ENCODE measurements at places on chromosomes 6 and 20.

DNA sequence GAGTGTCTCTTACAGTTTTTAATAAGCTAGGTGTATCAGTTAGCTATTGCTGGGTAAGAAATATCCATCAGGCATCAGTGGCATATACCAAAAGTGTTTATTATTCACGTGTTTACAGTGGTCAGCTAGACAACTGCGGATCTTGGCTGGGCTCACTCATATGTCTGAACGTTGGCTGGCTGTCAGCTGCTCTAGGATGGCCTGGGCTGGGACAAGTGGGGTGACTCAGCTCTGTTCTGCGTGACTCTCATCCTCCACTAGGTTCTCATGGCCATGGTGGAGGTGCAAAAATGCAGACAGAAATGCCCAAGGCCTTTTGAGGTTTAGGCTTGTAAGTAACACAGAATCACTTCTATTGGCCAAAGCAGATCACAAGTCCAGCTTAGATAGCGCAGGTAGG is 22.0 kb downstream of the ZNF341 start:
- no peak for DNase-seq

- DNase-seq, result no peak
These were observed 67.2 kb upstream of the TNFRSF21 start for GRCh38 chr6:47376930-47377329.

DNA sequence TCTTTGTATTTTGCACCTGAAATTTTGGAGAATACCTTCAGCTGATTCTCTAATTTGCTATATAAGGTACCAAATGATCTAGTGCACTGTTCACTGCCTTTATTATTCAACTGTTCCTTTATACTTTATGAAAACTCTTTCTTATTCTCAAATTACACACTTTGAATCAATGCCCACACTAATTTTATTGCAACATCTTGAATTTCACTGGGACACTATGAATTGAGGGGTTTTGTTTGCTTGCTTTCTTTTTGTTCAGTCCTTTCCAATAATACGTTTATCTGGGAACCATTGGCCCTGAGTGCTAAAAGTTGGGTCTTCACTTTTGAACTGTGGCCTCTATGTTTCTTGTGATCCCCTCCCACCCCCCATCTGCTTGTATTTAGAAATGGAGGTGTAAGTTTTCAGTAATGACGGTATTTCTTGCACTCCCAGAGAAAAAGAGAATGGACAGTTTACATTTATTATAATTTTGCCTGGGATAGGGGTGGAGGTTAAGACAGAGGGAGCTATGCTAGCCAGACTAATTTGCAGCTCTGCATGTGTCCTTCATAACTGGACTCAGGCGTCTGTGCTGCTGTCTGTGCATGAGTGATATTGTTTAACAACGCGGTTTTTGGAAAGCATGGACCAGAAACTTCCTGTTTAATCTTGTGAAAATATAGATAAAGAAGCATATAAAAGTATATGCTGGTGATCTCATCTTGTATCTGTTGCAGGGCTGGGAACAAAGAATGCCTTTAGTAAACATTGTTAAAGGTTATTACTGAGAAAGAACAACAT is 98.1 kb downstream of the DNAH8 start:
- no peak for DNase-seq

DNA sequence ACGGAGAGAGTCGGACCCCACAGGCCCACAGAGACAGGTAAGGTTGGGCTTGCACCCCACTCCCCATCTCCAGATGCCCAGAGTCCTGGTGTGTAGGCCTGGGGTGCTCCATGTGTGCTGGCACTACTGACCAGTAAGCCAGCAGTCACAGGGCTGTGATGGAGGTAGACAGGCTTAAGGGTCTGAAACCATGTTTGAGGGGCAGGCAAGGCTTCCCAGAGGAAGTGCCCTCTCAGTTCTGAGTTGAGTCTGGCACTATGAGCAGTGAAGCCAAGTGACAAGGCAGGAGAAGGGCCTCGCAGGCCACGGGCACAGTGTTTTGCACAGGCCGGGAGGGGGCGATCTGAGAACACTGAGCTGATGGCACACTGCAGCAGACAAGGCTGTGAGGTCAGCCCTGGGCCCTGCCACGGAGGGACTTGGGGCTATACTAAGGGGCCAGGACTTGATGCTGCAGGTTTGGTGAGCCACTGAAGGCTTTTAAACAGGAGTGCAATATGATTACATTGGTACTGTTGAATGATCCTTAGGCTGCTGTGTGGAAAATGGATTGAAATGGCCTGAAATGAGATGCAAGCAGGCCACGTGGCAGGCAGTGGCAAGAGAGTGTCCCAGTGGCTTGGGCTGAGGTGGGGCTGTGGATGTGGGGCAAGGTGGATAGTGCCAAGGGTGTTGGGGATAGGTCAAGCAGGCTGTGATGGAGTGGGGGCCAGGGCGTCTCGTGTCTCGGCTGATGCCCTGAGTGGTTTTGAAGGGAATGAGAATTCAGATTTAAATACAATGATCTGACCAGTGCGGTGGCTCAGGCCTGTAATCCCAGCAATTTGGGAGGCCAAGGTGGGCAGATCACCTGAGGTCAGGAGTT is 20.3 kb downstream of the TTBK1 start:
- DNase-seq, result peak; percentile 36

DNA sequence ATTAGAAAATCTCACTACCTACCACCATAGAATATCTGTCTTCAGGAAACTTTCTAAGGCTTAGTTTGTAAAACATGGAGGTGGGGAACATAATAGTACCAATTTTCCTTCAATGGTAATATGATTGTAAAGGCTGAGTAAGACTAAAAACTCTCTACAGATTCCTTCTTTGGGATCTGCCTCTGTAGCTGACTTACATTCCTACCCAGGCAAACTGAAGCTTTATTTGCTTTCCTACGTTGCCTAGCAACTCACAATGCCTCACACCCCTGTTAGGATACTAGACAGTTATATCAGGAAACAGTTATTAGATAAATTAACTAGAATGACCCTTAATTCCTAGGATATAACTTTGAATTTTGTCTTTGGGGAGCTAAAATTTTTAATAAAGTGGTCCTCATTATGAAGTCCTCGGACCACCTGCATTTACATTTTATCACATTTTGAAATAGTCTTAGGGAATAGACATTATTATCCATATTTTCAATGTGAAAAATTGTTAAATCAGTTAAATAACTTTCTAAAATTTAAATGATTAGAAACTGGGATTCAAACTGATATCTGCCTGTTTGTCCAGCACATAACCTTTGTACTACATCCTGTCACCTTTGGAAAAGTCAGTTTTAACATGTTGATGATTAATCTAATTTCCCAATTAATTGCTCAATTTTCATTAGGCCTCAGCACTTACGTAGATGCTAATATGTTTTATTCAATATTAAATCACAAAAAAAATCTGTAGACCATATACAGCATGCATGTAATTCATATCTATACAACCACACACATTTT is 591.4 kb downstream of the RNF144B start:
- no peak for DNase-seq

GRCh38 chr20:62668441-62669027 is 26.2 kb downstream of the SLCO4A1 start:
- peak; percentile 17 for DNase-seq

GRCh38 chr20:63128956-63129355 is 87.0 kb downstream of the YTHDF1 start:
- DNase-seq, result no peak

- no peak for DNase-seq
These were observed 45.6 kb upstream of the ALDH8A1 start for GRCh38 chr6:134995536-134995935.

GRCh38 chr6:124812067-124812466 is 150.2 kb upstream of the RNF217 start:
- DNase-seq, result no peak

DNA sequence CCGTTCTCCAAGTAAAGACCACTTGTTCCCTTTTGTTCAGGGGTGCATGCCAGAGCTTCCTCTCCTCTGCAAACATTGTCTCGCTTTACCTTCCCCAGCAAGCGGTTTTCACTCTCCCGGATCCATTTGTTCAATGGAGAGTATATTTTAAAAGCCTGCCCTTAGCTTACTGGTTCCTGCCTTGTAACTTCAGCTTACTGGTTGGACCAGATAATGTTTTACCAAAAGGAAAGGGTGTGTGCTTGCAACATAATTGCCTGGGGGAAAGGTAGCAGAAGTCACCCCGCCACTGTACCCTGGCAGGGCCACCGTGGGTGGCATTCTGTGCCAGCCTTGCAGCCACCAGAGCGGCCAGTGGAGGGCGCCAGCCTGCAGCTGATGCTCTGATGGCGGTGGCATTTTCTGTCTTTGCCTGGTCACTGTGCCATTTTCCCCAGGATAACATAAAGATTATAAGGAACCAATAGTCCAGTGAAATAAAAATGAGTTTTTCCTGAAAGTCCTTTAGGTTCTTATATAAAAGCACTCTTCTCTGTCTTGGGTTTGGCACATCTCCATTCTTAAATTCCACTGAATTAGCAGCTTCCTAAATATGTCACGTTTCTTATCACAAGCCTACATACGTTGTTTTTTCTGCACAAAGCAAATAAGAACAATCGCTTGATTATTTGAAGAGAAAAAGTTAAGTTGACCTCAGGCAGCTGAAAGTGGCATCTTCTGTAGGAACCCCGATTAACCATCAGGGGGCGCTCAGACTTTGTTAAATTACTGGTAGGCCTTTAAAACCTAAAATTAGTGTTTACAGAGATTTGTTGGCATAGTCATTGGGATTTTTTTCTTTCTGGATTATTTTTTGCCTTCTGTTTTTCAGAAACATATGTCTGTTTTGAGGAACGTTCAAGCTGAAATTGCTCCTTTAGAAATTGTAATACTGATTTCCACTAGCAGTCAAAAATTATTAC is 67.4 kb upstream of the XRN2 start:
- DNase-seq, result peak; percentile 65

- no peak for DNase-seq
These were observed 150.4 kb upstream of the BMP5 start for GRCh38 chr6:56025795-56026194.

- peak; percentile 78 for DNase-seq
These were observed at the start of gene SNAP25 for GRCh38 chr20:10218536-10219451. SNAP25 (plus strand) TSS chr20:10218830; CDS start chr20:10275492, 56,662 bp downstream.

GRCh38 chr20:6339176-6339575 is 216.3 kb upstream of the FERMT1 start:
- no peak for DNase-seq

GRCh38 chr6:33744001-33744848 is 2.5 kb downstream of the IP6K3 start:
- peak; percentile 57 for DNase-seq

GRCh38 chr6:166472636-166473035 is 89.9 kb upstream of the MPC1 start:
- DNase-seq, result no peak

- DNase-seq, result no peak
These were observed 38.2 kb upstream of the AFDN start for GRCh38 chr6:167788563-167788903.

GRCh38 chr20:50583442-50584150 is 73.4 kb downstream of the PTPN1 start:
- no peak for DNase-seq

DNA sequence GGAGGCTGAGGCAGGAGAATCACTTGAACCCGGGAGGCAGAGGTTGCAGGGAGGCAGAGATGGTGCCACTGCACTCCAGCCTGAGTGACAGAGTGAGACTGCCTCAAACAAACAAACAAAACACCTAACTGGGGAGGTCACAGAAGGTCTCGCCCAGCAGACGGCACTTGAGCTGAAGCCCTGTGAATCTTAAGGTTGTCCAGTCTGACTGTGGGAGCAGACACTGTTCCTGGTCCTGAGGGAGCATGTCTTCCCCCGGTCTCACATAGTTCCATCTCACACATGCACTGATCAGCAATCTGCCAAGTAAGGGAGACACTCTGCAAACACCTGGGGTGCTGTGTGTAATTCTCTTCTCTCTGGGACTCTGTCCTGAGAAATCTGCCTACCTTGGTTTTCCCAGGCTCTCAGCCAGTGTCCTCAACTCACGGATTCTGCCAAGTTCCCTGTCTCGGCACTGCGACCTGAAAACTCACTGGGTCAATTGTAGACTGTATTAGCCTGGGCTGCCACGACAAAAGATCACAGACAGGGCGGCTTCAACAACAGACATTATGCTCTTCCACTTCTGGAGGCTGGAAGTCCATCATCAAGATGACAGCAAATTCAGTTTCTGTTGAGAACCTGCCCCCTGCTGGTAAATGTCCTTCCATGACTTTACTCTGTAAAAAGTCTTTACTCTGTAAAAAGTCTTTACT is 94.3 kb downstream of the JPH2 start:
- DNase-seq, result peak; percentile 57
